ENCODE measurements at places on chromosomes 6 and 20.

GRCh38 chr6:155050311-155050710, 55.2 kb downstream of the TIAM2 start:
- DNase-seq = no peak

DNA sequence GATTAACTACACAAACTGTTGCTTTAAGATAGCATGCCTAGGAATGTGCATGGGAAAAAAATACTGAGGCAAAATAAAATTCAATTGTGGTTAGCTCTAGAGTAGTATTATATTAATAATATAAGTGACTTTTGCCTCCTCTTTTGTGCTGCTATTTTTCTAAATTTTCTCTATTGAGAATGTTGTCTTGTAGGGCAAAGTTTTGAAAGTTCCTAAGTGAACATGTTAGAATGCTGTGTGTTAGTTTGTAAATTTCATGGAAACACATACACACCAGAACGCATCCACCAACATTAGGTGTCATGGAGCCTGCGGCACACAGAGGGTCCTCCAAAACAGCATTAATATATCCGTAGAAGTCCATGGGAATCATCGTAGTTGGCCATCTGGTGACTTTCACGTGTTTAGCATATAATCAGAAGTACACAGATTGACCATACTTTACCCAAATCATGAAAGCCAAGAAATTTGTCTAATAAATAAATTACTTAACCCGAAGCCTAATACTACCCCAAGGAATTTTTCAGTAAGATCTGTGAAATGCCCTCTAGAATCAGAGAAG, 25.6 kb downstream of the ARHGAP18 start:
- no peak for DNase-seq

DNA sequence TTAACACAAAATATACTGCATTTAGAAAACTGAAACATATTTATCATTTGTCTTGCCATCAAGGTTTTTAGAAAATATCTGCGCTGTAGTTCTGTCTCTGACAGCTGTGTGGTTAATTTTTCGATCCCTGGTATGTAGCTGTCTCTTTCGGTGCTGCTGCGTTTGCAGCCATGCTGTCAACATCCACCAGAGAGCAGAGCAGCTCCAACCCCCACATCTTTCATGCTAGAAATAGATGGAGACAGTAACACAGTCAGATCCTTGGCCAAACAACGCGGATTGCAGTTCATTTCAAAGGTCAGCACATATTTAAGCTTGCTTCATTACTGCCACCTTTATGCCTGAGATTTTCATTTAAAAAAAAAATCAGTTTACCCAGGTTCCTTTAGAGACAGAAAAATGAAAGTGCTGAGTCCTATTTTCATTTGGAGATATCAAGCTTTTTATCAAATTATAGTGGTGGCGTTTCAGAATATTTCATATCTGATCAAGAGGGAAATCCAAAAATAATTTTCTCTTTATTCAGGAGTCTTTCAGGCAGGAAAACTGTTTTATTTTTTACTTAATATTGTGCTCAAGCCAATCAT, 157.7 kb upstream of the MMS22L start:
- DNase-seq = peak; percentile 66

DNA sequence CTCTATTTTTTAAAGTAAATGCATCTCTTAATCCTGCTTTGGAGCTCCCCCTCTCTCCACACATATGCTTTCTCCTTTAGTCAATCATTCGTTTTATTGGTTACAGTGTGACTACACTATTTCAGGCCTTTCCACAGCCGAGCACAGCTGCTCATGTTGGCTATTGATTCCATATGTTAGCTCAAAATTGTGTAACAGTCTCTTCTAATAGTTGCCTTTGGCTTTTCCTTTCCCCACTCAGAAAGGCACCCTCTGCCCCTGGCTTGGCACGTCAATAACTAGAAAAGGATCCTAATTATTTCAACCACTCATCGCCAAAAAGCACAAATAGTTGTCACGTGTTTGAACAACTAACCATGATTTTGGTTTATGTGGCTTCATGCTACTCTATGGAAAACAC, 410.3 kb upstream of the SLC35B3 start:
- DNase-seq = no peak

DNA sequence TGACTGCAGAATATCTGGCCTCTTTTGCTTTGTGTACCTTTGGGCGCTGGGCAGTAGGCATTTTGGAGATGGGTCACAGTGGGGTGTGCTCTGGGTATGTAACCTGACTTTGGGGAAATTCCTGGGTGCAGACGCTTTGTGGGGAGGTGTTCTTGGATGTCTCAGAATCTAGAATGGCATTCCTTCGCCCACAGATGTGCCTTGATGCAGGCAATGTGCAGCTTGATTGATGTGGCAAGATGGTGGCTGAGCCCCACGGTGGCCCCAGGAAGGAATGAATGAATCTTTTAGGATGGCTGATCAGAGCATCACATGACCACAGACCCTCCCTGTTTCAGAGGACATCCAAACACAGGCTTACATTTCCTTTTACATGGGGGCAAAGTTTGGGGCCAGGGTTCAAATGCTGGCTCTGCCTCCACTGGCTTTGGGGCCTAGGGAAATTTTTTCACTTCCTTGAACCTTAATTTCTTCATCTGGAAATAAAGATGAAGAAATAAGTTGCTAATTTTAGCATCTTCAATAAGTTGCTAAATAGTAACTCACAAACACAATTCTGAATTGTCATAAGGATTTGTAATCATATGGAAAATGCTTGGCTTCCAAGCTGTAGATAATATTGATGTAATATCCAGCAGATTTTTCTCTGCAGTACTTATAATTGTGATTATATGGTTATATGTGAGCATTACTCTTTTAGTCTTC, 5.6 kb downstream of the PPP1R16B start:
- DNase-seq = no peak

DNA sequence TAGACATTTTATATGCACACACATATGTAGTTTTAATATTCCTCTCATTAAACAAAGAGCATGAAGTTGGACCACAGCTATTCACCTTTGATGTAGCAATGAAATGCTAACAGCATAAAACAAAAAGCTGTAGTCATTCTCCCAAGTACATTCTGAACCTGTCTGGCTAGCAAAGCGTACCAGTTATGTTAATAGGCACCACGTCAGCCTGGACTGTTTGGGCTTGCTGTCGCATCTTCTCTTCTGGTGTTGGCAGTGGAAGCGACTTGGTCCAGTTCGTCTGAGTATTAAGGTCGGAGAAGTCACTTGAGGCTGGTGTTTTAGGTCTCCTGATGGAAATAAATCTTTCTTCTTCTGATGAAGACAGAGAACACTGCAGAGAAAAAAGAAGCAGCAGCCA, 42.8 kb downstream of the HEBP2 start:
- no peak for DNase-seq
